Neural progenitor cell (in vitro differentiated cells): ENCODE measurements at places on chromosomes 16 and 17. TPM values are rescaled to one million over a fixed set of nuclear protein-coding genes. Genes with fewer than 3 reads are reported as not detected.

Gene PAFAH1B1
- 177 and 209 TPM in 2 replicates for total RNA-seq

DNA sequence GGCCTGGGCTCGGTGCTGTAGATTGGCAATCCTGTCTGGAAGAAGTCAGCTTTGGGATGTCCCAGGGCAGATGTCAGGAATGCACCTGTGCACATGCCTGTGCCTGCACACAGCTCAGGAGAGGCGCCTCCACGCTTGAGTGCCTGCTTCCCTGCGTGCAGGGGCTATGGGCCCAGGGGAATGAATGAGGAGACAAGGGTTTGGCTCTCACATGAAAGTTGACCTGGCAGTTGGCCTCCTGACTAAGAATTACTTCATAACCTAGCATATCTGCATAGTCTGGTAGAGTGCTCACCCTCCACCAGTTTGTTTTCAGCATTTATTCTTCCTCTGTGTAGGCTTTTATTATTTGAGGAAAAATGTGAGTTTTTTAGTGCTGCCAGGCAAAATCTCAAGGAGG, 50.0 kb downstream of the PLD6 start:
- H3K27me3 ChIP-seq = no peaks in the 10 kb centered on the region
- H3K27ac ChIP-seq = no peak overlapping the region
- H3K4me3 ChIP-seq = no peak overlapping the region

Gene SENP3
- 87.9 and 91.6 TPM in 2 replicates for total RNA-seq

DNA sequence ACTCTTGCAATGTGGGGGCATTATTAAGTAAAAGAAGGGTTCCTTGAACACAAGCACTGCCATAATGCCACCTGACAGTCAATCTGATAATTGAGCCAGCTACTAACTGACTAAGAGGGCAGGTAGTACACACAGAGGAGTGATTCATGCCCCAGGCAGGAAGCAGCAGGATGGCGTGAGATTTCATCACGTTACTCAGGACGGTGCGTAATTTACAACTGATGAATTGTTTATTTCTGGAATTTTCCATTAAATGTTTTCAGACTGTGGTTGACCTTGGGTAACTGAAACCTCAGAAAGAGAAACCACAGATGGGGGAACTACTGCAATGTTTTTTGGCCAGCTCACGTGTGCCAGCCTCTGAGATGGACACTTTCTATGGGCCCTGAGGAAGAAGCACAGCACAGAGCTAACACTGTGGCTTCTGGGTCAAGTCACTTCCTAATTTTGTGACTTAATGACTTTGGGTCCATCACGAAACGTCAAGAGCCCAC, 46.7 kb downstream of the C17orf67 start:
- H3K27ac ChIP-seq = no peak overlapping the region
- no peaks in the 10 kb centered on the region for H3K4me1 ChIP-seq
- H3K27me3 ChIP-seq = peaks cover 8% of the 10 kb centered on the region

Gene DBF4B
- 16.4 and 30.6 TPM in 2 replicates for total RNA-seq

- no peaks in the 10 kb centered on the region for H3K36me3 ChIP-seq
- no peaks in the 10 kb centered on the region for H3K27me3 ChIP-seq
- no peaks in the 10 kb centered on the region for H3K4me1 ChIP-seq
These were observed 255.1 kb downstream of the MAP2K6 start for GRCh38 chr17:69669441-69670178.

GRCh38 chr17:71118039-71118438, 948.7 kb downstream of the KCNJ2 start:
- H3K4me1 ChIP-seq = peaks cover 47% of the 10 kb centered on the region
- no peak overlapping the region for H3K27ac ChIP-seq
- no peak overlapping the region for H3K4me3 ChIP-seq
- H3K36me3 ChIP-seq = no peaks in the 10 kb centered on the region
- peaks cover 8% of the 10 kb centered on the region for H3K27me3 ChIP-seq

Gene ALOX12B
- 0.28 TPM in 1 of 2 replicates, not detected in the other for total RNA-seq

DNA sequence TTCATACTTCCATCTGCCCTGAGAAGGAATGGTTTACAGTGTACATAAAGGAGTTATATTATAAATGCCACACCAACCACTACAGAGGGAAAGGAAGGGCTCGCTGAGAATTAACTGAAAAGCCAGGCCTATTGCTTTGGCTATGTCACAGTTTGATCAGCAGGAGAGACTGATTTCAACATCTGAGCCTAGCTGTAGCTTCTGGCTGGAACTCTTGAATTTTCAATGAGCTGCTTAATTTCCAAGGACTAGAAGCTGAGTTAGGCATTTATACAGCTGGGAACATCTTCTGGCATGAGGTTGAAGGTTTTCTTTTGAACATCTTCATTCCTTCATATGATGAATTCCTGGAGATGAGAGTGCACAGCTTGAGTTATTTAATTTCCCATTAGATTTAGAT, 47.6 kb upstream of the GNAO1 start:
- H3K27me3 ChIP-seq = no peaks in the 10 kb centered on the region
- no peak for DNase-seq
- H3K36me3 ChIP-seq = no peaks in the 10 kb centered on the region
- H3K4me3 ChIP-seq = no peak overlapping the region
- no peak overlapping the region for H3K27ac ChIP-seq

Gene C17orf113
- 2.2 and 5.5 TPM in 2 replicates for total RNA-seq

Gene FBXO39
- not detected in 2 replicates for total RNA-seq

Gene ADAT1
- total RNA-seq = 76.6 and 86.4 TPM in 2 replicates

DNA sequence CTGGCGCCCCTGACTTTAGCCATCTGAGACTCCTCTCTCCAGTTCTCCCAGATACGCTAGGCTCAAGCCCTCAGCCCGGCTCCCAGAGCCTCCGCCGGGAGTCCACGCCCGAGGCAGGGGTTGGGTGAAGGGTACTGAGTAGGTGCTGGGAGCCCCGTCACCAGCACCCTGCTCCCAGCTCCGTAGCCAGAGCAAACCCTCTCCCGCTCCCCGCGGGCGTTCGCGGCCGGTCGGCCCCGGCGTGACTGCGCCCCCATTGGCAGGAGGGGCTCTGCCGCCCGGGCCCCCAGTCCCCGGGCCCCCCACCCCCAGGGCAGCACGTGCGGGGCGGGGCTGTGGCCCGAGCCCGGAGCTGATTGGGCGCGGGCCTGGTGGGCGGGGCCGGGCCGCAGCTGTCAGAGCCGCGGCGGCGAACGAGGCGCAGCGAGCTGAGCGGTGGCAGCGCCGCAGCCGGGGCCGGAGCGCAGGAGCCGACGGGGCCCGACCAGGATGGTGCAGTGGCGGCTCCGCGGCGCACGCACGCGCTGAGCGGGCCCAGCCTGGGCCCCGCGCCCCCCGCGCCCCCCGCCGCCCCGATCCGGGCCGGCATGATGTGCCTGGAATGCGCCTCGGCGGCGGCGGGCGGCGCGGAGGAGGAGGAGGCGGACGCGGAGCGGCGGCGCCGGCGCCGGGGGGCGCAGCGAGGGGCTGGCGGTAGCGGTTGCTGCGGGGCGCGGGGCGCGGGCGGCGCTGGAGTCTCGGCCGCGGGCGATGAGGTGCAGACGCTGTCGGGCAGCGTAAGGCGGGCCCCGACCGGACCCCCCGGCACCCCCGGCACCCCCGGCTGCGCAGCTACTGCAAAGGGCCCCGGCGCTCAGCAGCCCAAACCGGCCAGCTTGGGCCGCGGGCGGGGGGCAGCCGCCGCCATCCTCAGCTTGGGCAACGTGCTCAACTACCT, at the start of gene SPNS2:
TSS of gene SPNS2 (plus strand) at position 421 of the 937 bp plus-strand sequence. CDS start at position 588, 167 bp downstream.
- H3K4me1 ChIP-seq = peaks cover 11% of the 10 kb centered on the region
- H3K27ac ChIP-seq = no peak within 1 kb of the TSS
- H3K36me3 ChIP-seq = no peaks in the 10 kb centered on the region
- H3K27me3 ChIP-seq = peaks cover 76% of the 10 kb centered on the region
- DNase-seq = peak; percentile 90
- peak within 1 kb of the TSS; percentile 49 for H3K4me3 ChIP-seq

- no peaks in the 10 kb centered on the region for H3K4me1 ChIP-seq
- no peaks in the 10 kb centered on the region for H3K27me3 ChIP-seq
- no peak overlapping the region for H3K27ac ChIP-seq
- no peaks in the 10 kb centered on the region for H3K36me3 ChIP-seq
These were observed 100.1 kb upstream of the CHMP6 start for GRCh38 chr17:80891397-80892018.

Gene EFNB3
- 5.8 and 17.7 TPM in 2 replicates for total RNA-seq

Gene ZNF232
- total RNA-seq = 25.5 and 29.4 TPM in 2 replicates

Gene NACA2
- not detected in 2 replicates for total RNA-seq

Gene TEKT5
- total RNA-seq = 0.07 and 0.50 TPM in 2 replicates

DNA sequence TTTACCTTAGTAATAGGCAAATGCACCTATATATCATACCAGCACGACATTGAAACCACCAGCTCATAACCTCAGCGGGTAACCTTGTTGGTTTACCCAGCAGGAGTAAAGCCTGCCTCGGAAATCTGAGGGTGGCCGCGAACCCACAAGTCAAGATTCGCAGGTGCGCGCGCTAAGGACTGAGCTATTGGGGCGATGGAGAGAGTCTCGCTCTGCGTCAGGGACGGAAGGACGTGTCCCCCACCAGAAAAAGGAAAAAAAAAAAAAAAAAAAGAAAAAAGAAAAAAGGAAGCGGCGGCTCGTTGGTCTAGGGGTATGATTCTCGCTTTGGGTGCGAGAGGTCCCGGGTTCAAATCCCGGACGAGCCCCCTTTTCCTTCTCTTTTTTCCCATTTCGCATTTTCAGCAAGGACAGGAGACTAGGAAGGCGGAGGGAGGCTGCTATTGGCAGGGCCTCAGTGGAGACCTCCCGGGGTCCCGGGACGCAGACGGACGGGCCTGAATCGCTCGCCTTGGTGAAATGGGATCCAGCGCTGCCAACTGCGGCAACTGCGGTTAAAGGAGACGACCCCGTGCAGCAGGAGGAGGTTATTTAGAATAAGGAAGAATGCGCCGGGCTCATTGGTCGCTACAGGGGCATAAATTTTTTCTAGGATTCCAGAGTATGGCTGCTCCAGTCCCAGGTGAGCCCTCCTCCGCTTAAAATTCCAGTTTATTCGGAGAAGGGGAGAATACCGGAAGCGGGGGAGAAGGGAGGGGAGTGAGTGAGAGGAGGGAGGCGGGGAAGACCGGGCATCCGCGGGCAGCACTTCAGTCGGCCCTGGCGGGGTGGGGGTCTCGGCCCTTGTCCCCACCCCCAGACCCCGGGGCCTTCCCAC, at the start of gene OR1F1:
TSS of gene OR1F1 (plus strand) at position 407 of the 877 bp plus-strand sequence.
- H3K27me3 ChIP-seq = peaks cover 96% of the 10 kb centered on the region
- H3K4me3 ChIP-seq = peak within 1 kb of the TSS; percentile 75
- H3K36me3 ChIP-seq = no peaks in the 10 kb centered on the region

- no peak overlapping the region for H3K27ac ChIP-seq
- H3K36me3 ChIP-seq = no peaks in the 10 kb centered on the region
- no peak overlapping the region for H3K4me3 ChIP-seq
These were observed 29.6 kb downstream of the NGFR start for GRCh38 chr17:49524473-49525359.

Gene QRICH2
- 1.7 and 2.3 TPM in 2 replicates for total RNA-seq

Gene PITPNM3
- 2.8 and 5.0 TPM in 2 replicates for total RNA-seq

Gene DNAI2
- total RNA-seq = not detected in 2 replicates

DNA sequence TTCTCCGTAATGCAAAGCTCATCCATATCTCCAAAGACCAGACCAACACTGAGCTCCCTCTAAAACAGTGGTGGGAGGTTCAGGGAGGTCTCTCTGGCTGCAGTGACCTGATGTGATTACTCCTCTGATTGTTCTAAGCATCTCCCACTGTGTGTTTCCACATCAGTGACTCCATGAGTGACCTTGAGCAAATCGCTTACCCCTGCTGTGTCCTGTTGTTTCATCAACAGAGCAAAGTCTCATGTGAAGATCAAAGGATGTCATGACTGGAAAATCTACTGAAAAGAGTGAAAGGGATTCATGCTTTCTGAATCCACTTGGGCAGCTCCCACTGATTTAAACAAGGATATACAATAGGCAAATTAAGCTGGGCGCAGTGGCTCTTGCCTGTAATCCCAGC, 352.9 kb downstream of the TMEM114 start:
- H3K36me3 ChIP-seq = no peaks in the 10 kb centered on the region
- H3K27ac ChIP-seq = no peak overlapping the region
- DNase-seq = no peak
- H3K4me3 ChIP-seq = no peak overlapping the region

GRCh38 chr16:84459941-84460405, 44.5 kb downstream of the MEAK7 start:
- no peaks in the 10 kb centered on the region for H3K4me1 ChIP-seq
- H3K4me3 ChIP-seq = no peak overlapping the region
- H3K27me3 ChIP-seq = no peaks in the 10 kb centered on the region
- H3K36me3 ChIP-seq = no peaks in the 10 kb centered on the region
- no peak overlapping the region for H3K27ac ChIP-seq

Gene IL17C
- total RNA-seq = not detected in 2 replicates

DNA sequence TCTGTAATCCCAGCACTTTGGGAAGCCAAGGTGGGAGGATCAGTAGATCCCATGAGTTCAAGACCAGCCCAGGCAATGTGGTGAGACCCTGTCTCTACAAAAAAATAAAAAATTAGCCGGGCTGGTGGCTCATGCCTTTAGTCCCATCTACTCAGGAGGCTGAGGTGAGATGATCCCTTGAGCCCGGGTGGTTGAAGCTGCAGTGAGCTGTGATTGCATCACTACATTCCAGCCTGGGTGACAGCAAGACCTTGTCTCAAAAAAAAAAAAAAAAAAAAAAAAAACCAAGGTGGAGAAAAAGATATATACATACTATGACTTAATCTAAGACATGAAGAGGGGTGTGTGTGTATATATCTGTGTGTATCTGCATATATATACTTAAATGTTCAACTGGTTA, 26.7 kb downstream of the BBS2 start:
- H3K27ac ChIP-seq = no peak overlapping the region
- no peaks in the 10 kb centered on the region for H3K4me1 ChIP-seq
- H3K4me3 ChIP-seq = no peak overlapping the region
- H3K36me3 ChIP-seq = no peaks in the 10 kb centered on the region
- no peak for DNase-seq

Gene GFOD2
- 13.2 and 21.4 TPM in 2 replicates for total RNA-seq

DNA sequence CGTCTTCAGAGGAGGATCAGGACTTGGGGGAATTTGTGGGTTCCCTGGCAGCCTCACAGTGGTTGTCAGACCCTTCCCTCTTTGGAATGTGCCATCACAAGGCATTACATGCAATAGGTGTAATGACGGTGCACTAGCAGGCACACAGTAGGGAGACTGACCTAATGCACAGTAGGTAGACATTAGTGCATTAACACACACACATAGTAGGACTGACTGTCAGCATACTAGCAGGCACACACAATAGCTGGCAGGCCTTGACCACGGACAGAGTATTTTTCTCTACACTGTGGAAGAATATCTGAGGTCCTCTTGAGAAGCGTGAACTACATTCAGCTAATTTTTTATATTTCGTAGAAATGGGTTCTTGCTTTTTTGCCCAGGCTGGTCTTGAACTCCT, 10.9 kb upstream of the UBALD2 start:
- no peaks in the 10 kb centered on the region for H3K36me3 ChIP-seq
- H3K27ac ChIP-seq = no peak overlapping the region
- H3K4me1 ChIP-seq = peaks cover 7% of the 10 kb centered on the region
- H3K27me3 ChIP-seq = no peaks in the 10 kb centered on the region
- DNase-seq = no peak

Gene LRRC37A
- 5.4 and 7.9 TPM in 2 replicates for total RNA-seq

DNA sequence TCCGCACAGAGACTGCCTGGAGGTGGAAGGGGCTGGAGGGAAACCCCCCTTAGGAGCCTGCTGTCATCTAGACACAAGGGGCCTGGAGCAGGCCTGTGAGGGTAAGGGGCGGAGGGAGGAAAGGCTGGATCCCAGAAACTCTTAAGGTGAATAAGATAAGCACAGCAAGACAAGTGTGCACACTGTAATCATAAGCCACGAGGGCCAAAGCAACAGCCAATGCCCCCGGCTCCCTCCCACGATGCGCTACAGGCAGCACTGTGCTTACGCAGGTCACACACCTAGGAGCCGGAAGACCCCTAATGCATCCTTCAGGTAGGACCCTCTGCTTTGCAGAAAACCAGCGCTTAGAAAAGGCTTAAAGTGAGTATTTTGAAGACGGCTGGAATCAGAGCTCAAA, 24.6 kb downstream of the ZFHX3 start:
- H3K4me1 ChIP-seq = no peaks in the 10 kb centered on the region
- no peak overlapping the region for H3K27ac ChIP-seq
